Activated CD4-positive, alpha-beta memory T cell treated with anti-CD3 and anti-CD28 coated beads, Interleukin-2, amount 10 ng/mL, durations not matched to agents 7 days and 5 days (primary cell): ENCODE measurements at places on chromosomes 13 and 19. TPM values are rescaled to one million over a fixed set of nuclear protein-coding genes. Genes with fewer than 3 reads are reported as not detected.

DNA sequence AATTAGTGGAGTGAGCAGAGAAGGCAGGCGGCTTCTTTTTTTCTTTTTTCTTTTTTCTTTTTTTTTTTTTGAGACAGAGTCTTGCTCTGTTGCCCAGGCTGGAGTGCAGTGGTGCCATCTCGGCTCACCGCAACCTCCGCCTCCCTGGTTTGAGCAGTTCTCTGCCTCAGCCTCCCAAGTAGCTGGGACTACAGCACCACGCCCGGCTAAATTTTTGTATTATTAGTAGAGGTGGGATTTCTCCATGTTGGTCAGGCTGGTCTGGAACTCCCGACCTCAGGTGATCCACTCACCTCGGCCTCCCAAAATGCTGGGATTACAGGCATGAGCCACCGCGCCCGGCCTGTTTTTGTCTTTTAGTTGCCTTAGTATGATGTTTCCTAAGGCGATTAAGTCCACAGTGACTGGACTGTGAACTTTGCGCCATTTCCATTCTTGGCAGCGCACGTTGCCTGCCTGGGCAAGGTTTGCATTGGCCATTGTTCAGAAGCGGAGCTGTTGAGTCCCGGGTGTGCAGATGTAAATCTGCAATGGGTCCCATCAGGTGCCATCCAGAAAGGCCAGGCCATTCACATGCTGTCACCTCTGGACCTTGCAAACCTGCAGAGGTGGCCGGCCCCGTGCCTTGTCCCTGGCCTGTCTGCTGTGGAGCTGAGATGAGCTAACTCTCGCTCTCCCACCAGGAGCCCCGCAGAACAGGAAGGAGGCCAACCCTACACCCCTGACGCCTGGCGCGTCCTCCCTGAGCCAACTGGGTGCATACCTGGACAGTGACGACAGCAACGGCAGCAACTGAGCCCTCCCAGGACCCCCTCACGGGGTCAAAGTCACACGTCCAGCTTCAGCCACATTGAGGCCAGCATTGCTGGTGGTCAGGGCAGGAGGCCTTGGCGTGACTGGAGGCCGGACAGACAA, 10.9 kb upstream of the SHD start:
- peaks cover 18% of the 10 kb centered on the region for H3K4me1 ChIP-seq
- no peak overlapping the region for H3K4me3 ChIP-seq
- no peaks in the 10 kb centered on the region for H3K27me3 ChIP-seq
- DNase-seq: no peak

GRCh38 chr19:39765091-39766076, 13.3 kb upstream of the LEUTX start:
- peaks cover 8% of the 10 kb centered on the region for H3K4me1 ChIP-seq
- DNase-seq: no peak
- no peaks in the 10 kb centered on the region for H3K36me3 ChIP-seq
- H3K4me3 ChIP-seq: no peak overlapping the region
- no peak overlapping the region for H3K27ac ChIP-seq
- H3K27me3 ChIP-seq: peaks cover 15% of the 10 kb centered on the region

DNA sequence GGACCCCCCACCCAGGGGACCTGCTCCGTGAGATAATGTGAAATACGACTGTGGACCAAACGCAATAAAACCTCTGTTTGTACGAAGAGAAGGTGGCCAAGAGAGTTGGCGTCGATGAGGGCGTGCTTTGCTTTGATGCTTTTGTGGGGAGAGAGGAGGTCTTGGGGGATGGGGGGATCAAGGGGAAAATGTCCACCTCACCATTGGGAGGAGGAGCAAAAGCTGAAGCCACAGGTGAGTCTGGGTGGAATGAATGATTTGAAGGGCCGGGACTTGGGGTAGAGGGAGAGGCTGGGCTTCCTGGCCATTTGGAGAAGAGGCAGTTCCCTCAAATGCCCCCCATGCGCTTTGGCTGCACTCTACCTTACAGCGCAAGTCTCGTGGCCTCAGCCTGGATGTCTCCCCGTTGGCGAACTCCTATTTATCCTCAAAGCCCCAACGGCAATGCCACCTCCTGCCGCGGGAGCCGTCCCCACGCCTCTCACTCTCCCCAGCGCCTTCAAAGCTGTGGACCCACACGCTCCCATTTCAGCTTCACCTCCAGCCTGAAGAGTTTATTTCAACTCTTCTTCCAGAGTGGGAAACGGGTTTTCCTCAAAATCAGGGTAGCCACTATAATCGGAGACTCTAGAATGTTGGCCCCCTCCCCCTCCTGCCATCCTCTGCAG, 795 bp upstream of the ABCA7 start:
- H3K27ac ChIP-seq: peak overlapping the region; percentile 90
- H3K27me3 ChIP-seq: no peaks in the 10 kb centered on the region
- peaks cover 65% of the 10 kb centered on the region for H3K4me1 ChIP-seq
- H3K4me3 ChIP-seq: peak overlapping the region; percentile 97
- peaks cover 50% of the 10 kb centered on the region for H3K36me3 ChIP-seq
- no peak for DNase-seq

GRCh38 chr13:50197705-50198104, 182.5 kb downstream of the KCNRG start:
- H3K36me3 ChIP-seq: no peaks in the 10 kb centered on the region
- no peaks in the 10 kb centered on the region for H3K4me1 ChIP-seq
- H3K27me3 ChIP-seq: peaks cover 16% of the 10 kb centered on the region
- no peak overlapping the region for H3K27ac ChIP-seq

GRCh38 chr13:111573801-111574200, 253.4 kb downstream of the TEX29 start:
- H3K4me1 ChIP-seq: no peaks in the 10 kb centered on the region
- DNase-seq: no peak
- H3K27me3 ChIP-seq: no peaks in the 10 kb centered on the region
- H3K4me3 ChIP-seq: no peak overlapping the region
- H3K27ac ChIP-seq: no peak overlapping the region

The PALM gene
- not detected for total RNA-seq
